ENCODE measurements at places on chromosomes 1 and 21. TPM values are rescaled to one million over a fixed set of nuclear protein-coding genes. Genes with fewer than 3 reads are reported as not detected.

DNA sequence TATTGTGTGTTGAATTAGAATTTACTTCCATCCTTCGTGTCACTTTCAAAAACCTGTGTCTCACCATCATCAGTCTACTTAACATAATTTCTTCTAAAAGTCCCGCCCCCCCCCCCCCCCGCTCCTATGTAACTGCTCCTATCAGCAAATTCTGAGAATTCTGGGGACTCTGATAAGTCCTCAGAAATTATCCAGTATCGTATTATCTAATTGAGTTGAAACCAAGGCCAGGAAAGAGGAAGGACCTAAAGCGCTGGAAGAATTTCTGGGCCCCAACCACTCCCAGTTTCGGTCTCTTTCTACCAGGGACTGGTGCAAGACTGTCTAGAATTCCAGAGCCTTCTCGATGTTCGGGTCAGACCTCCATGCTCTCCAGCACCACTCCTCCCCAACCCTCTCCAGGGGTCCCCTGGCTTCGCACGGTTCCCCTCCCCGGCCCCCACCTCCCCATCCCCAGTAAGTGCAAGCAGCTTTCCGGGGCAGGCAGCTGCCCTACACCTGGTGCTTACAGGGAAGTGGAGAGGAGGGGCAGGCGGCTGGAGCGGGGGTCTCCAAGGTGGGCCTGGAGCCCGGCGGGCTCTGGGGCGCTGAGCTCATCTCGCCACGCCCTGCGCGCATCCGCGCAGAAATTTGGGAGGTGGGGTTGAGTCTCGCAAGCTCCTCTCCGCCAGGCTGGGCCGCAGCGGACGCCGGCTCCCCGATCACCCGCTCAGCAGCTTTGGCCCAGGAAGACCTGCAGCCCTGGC, 16.0 kb upstream of the ZNF496 start:
- DNase-seq: no peak

- DNase-seq: no peak
Measured at GRCh38 chr1:3359351-3359750, 95.1 kb upstream of the ARHGEF16 start.

GRCh38 chr21:33848249-33848953, 67.2 kb downstream of the ATP5PO start:
- no peak for DNase-seq

C1orf141 gene
- polyA plus RNA-seq: not detected

DNA sequence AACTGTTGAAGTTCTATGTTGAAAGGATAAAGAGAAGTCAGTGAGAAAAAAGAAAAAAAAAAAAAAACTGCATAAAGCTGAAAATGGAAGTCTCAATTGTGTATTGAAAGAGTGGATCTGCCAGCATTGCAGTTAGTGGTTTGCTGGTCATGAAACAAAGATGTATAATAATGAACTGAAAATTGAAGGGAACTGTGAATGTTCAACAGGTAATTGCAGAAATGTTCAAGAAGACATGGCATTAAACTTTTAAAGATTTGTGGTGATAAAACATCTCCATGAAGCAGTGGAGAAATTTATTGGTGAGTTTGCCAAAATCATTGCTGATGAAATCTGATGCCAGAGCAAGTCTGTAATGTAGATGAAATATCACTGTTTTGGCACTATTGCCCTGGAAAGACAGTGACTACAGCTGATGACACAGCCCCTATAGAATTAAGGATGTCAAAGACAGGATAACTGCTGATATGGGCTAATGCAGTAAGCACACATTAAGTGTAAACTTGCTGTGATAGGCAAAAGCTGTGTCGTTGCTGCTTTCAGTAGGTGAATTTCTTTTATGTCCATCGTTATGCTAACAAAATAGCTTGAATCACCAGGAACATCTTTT, 71.0 kb downstream of the RD3 start:
- DNase-seq: no peak

DNA sequence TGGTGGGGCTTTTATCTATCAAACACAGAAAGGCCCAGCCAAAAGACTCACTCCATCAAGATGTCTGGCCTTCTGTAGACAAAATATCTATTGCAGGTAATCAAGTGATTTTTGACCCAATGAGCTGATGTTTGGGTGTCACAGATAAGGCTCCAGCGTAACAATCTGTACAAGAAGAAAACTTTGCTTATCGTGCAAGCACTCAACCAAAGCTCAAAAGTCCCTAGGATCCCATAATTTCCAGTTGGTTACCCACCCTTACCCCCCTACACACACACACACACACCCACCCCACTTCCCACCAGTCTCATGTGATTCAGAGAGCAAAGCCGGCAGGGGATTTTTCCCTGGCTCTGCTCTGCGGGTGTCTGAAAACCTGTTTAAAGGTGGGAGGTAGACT, 5.8 kb downstream of the ITPKB start:
- DNase-seq: no peak

GRCh38 chr1:195185321-195185720, 1422.9 kb downstream of the KCNT2 start:
- no peak for DNase-seq

DNA sequence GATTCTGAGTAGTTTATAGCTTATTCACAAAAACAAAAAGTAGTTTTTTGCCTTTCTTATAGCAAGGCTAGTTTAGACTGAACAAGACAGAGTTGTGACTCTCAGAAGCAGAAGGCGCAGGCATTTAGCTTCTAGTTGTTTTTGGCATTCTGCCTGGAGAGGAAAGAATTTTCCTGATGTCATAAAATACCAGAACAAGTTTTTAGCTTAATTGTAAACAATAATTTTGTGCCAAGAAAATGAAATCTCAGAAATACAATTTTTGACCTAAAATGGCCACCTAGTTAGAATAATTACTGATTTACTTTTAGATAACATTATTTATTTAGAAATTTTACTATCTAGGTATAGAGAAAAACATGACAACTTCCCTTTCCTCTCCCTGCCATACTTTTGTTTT, 1.0 kb downstream of the DNAJB4 start:
- peak; percentile 65 for DNase-seq
